ENCODE measurements at places on chromosomes 1 and 21.

- DNase-seq = no peak
Observed at GRCh38 chr1:103901072-103901471, 151.4 kb downstream of the AMY1C start.

GRCh38 chr1:248849637-248850036 is 9.2 kb downstream of the ZNF692 start:
- DNase-seq = no peak

DNA sequence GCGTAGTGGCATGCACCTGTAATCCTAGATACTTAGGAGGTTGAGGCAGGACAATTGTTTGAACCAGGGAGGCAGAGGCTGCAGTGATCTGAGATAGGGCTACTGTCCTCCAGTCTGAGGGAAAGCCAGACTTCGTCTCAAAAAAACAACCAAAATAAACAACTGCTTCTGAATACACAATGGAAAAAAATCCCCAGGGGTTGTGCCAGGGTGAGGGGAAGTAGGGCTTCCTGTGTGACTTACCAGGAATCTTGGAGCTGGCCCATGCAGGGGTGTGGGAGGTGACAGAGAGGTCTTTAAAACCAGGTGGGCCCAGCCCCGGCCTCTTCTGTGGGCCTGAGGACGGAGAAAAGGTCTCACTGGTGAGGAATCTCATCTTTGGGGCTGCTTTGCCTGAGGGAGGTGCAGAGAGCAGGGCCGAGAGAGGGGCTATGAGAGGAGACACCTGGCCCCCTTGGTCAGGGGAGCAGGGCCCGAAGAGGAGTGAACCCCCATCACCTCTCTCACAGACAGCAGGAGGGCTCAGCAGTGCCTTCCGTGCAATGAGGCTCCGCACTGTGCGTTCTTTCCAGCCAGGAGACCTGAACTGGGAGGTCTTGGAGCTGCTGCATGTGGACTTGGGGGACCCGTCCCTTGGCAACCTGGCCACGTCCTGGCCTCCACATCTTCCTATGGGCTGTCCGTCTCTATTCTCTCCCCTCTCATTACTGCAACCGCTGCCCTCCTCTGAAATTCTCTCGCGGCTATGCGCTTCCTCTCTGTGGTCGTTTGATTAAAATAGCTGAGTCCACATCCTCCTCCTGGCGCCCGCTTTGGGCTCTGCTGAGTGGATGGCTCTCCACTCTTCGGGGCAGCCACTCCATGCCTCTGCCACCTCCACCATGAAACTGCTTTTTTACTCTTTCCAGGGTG is 10.7 kb downstream of the PLA2G5 start:
- no peak for DNase-seq

DNA sequence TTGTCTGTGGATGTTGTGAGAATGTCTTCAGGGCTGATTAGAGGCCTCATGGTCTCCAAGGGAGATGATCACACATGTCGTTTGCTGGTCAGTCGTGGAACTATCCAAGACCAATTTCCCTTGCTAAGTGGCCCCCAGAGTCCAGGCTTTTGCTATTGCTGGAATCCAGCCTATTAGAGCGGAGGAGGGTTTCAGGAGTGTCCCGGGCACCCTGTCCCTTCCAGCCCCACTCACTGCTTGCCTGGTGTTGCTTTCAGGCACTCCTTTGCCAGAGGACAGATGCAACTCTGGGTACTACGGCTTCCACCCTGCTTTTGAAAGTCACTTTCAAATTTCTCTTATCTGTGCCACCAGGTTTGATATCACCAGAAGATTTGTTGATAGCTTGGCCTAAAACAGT is 149.1 kb downstream of the NOS1AP start:
- DNase-seq = no peak

DNA sequence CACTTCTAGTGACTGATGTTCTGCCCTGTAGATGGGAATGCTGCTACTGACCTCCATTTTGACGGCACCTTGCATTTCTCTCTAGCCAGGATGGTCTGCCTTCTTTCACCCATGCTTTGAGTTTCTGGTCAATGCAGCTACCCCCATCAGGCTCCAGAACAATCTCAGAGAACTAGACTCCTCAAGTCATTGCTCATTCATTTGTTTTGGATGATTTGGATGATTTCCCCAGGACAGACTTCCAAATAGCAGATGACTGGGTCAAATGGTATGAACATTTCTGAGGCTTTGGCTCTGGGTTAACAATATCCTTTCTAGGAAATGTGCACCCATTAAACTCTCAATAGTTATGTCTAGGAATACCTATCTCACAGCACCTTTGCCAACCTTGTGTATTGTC is 63.9 kb downstream of the CSMD2 start:
- DNase-seq = peak; percentile 42

DNA sequence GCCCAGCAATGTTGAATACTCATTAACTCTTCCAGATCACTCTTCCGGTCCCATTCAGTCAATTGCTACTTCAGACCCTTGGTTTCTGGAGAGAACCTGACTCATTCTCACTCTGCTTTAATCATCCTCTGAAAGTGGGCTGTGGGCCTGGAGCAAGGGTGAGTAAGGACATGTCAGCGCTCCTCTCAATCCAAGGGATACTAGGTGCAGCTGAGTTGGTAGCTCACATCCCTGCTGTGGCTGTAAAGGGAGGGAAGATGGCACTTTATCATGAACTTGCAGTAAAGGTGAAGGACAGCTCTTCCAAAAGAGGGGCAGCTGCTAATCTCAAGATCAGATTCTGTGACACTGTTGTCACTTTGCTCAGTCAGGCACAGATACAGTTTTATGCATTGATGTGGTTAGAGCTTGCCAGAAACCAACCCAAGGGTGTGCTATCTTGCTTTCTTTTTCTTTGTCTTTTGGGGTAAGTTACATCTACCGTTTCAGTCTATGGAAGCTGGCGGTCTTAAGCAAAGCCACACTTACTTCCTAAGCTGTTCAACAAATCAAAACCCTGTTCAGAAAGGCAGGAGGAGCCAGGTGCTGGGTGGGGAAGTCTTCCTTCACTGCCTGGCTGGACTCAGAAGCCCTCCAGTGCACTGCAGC is 26.5 kb upstream of the NTPCR start:
- DNase-seq = no peak

DNA sequence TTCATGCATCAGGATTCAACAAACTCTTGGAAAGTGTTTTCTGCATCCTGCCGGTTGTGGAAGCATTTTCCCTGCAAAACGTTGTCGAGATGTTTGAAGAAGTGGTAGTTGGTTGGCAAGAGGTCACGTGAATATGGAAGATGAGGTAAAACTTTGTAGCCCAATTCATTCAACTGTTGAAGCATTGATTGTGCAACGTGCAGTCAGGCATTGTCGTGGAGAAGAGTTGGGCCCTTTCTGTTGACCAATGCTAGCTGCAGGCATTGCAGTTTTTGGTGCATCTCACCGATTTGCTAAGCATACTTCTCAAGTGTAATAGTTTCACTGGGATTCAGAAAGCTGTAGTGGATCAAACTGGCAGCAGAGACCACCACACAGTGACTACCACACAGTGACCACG is 57.0 kb upstream of the PRDM2 start:
- DNase-seq = no peak

- no peak for DNase-seq
Observed at GRCh38 chr1:96374076-96374762, 347.4 kb upstream of the PTBP2 start.

DNA sequence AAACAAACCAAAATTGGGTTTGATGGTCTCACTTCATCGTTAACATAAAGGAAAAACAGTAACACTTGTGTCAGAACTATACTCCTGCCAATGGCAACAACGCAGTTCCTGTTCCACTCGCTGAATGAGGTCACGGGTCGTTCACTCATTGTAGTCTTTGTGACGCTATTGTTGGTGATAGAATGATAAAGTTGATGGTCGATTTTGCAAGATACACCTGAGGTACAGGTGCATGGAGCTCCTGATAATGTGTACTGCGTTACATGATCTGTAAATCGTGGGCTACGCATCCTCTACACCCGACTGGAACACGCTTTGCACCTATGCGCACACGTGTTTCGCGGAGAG is 391 bp upstream of the CENPS start:
- no peak for DNase-seq

Data from AG04450 (cell line).